ENCODE measurements at places on chromosomes 7 and 10. TPM values are rescaled to one million over a fixed set of nuclear protein-coding genes. Genes with fewer than 3 reads are reported as not detected.

The PTF1A gene
- polyA plus RNA-seq, result not detected

The HOXA9 gene
- 28.4 TPM for polyA plus RNA-seq

GRCh38 chr7:41582116-41582515 lies 120.8 kb downstream of the INHBA start:
- DNase-seq, result no peak

GRCh38 chr10:92291921-92292845 lies 1.2 kb downstream of the MARCHF5 start:
- peak; percentile 52 for DNase-seq

DNA sequence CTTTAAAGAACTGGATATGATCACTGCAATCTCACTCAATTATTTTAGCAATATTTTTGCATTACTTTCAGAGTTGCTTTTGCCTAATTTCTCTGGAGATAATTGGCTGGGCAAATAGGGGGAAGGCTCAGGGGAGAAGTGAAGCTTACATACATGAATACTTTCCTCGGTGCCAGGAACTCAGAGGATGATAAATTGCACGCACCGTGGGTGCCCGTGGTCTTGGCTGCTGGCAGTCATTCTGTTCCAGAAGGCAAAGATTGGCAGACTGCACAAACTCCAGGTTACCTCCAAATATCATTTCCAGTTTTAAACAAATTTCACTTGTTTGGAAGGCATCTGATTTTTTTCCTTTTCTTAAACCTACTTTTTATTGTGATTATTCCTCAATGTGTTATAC lies 197.8 kb upstream of the TMEM72 start:
- no peak for DNase-seq
